Fibroblast of lung (primary cell): ENCODE measurements at places on chromosomes 5 and 9. TPM values are rescaled to one million over a fixed set of nuclear protein-coding genes. Genes with fewer than 3 reads are reported as not detected.

Gene DDX46
- 15.9 and 18.7 TPM in 2 replicates for total RNA-seq

Gene IFNA2
- not detected in 2 replicates for total RNA-seq

GRCh38 chr5:120150770-120151169 is 313.3 kb upstream of the PRR16 start:
- no peak overlapping the region for H3K4me3 ChIP-seq
- H3K27ac ChIP-seq: no peak overlapping the region
- DNase-seq: no peak
- H3K27me3 ChIP-seq: no peaks in the 10 kb centered on the region
- H3K36me3 ChIP-seq: no peaks in the 10 kb centered on the region
- H3K4me1 ChIP-seq: peaks cover 4% of the 10 kb centered on the region

GRCh38 chr9:113711251-113711650 is 164.9 kb upstream of the ZNF618 start:
- no peaks in the 10 kb centered on the region for H3K4me1 ChIP-seq
- H3K4me3 ChIP-seq: no peak overlapping the region
- no peak for DNase-seq
- no peak overlapping the region for H3K27ac ChIP-seq
- H3K27me3 ChIP-seq: no peaks in the 10 kb centered on the region

- no peak for DNase-seq
- H3K27me3 ChIP-seq: no peaks in the 10 kb centered on the region
- no peak overlapping the region for H3K27ac ChIP-seq
- peaks cover 7% of the 10 kb centered on the region for H3K4me1 ChIP-seq
- H3K4me3 ChIP-seq: no peak overlapping the region
These were observed 148.7 kb downstream of the CDK5RAP2 start for GRCh38 chr9:120431268-120431667.

- no peaks in the 10 kb centered on the region for H3K4me1 ChIP-seq
- DNase-seq: no peak
- H3K36me3 ChIP-seq: no peaks in the 10 kb centered on the region
- H3K27ac ChIP-seq: no peak overlapping the region
- H3K4me3 ChIP-seq: no peak overlapping the region
These were observed 715.5 kb downstream of the TLR4 start for GRCh38 chr9:118419676-118420075.

GRCh38 chr9:35898337-35898736 is 7.7 kb upstream of the HRCT1 start:
- H3K27ac ChIP-seq: no peak overlapping the region
- H3K27me3 ChIP-seq: peaks cover 7% of the 10 kb centered on the region
- H3K4me1 ChIP-seq: no peaks in the 10 kb centered on the region
- no peaks in the 10 kb centered on the region for H3K36me3 ChIP-seq
- H3K4me3 ChIP-seq: no peak overlapping the region
- DNase-seq: no peak

DNA sequence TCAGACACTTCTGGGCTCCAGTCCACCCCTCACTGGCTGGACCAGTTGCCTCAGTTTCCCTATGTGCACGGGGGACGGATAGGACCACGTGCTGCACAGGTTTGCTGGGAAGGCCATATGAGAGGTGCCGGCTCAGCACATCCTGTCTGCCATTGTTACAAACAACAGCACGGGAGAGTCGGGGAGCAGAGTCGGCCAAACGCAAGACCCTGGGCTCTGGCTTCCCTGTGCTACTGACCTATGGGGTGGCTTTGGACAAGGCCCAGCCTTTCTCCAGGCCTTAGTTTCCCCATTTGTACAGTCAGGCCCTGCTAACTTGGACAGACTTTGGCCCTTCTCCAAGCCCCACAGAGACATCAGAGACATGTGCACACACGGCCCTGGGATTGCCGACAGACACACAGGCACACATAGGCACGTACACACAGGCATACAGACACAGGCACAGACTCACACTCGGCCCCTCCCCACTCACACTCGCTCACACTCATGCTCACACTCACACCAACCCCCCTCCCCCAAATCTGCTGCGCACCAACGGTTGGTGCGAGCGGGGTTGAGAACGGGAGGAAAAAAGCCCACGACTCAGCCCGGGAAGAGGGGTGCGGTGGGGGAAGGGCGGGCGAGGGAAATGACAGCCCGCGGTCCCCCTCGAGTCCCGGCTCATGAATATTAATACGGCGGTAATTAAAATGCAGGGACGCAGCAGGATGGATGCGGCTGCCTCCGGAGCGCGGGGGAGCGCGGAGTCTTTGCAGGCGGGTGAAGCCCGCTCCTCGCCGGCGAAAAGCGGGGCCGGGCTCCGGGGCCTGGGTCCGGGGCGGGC is 133.0 kb downstream of the C9orf50 start:
- peak overlapping the region; percentile 100 for H3K27ac ChIP-seq
- H3K36me3 ChIP-seq: no peaks in the 10 kb centered on the region
- peaks cover 64% of the 10 kb centered on the region for H3K4me1 ChIP-seq
- peak overlapping the region; percentile 53 for H3K4me3 ChIP-seq
- peak; percentile 65 for DNase-seq

DNA sequence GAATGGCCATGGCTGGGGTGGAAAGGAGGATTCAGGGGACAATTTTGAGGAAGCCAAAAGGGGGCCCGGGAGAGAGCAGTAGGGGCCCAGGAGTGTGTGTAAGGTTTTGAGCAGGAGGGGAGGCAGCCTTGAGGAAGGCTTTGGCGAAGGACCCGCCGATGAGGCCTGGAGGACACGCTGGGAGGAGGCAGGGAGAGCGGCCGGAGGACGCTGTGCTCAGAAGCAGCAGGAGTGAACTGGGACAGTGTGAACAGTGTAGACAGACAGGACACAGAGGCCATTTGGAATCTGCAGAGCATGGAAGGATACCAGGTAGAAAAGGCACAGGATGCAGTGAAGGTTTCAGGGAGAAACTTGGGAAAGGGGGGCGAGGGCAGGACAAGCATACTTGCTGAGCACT is 14.9 kb downstream of the UNC5A start:
- no peak overlapping the region for H3K4me3 ChIP-seq
- DNase-seq: no peak
- H3K27ac ChIP-seq: no peak overlapping the region
- no peaks in the 10 kb centered on the region for H3K4me1 ChIP-seq

DNA sequence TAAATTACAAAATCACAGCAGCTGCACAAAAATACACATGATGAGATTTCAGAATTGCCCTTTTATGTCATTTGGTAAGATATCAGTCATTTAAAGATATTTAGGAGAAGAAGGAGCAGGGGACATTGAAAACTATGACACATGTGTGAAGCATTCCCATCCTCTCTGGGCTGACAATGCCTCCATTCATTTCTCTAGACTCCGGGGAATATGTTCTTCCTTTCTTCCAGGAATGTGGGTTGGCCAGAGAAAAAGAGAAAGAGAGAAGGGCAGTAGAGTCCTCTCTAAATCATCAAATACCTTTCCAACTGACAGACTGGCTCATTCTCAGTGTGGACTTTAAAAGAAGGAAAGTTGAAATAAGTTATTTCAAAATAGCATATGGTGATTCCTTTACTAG is 205.6 kb upstream of the ADAMTSL1 start:
- H3K4me1 ChIP-seq: no peaks in the 10 kb centered on the region
- no peak overlapping the region for H3K4me3 ChIP-seq
- H3K27ac ChIP-seq: no peak overlapping the region
- no peaks in the 10 kb centered on the region for H3K36me3 ChIP-seq

- H3K4me1 ChIP-seq: no peaks in the 10 kb centered on the region
- peak; percentile 21 for DNase-seq
- no peaks in the 10 kb centered on the region for H3K36me3 ChIP-seq
- H3K4me3 ChIP-seq: no peak overlapping the region
These were observed 114.6 kb upstream of the SPOCK1 start for GRCh38 chr5:137613554-137614265.

- no peak overlapping the region for H3K4me3 ChIP-seq
- DNase-seq: no peak
These were observed 813.4 kb downstream of the TLE1 start for GRCh38 chr9:80875947-80876346.
